Smooth muscle cell of the coronary artery (primary cell): ENCODE measurements at places on chromosomes 12 and 14. TPM values are rescaled to one million over a fixed set of nuclear protein-coding genes. Genes with fewer than 3 reads are reported as not detected.

The ACOT4 gene
- 0.12 and 0.68 TPM in 2 replicates for total RNA-seq

The OAS1 gene
- 2.3 and 5.4 TPM in 2 replicates for total RNA-seq

The LRRC43 gene
- total RNA-seq = 0.60 and 1.2 TPM in 2 replicates

The RNF212B gene
- not detected in 2 replicates for total RNA-seq

The PLEKHG7 gene
- not detected in 2 replicates for total RNA-seq

The NOP9 gene
- total RNA-seq = 14.4 and 17.4 TPM in 2 replicates

The CDK2 gene
- 2.9 and 18.4 TPM in 2 replicates for total RNA-seq
